ENCODE measurements at places on chromosomes 2 and 18.
A peak's percentile ranks its signal among the peaks of the same experiment; 100 is the strongest.

- no peak for DNase-seq
These were observed 195.4 kb downstream of the ZEB2 start for GRCh38 chr2:144324446-144325045.

GRCh38 chr2:68745006-68745405 lies 10.4 kb downstream of the ARHGAP25 start:
- DNase-seq = peak; percentile 55

- DNase-seq = no peak
These were observed 29.5 kb upstream of the NFU1 start for GRCh38 chr2:69466728-69467127.

- no peak for DNase-seq
These were observed 313.2 kb downstream of the RND3 start for GRCh38 chr2:150174056-150174805.

GRCh38 chr2:213213186-213213585 lies 61.8 kb upstream of the IKZF2 start:
- no peak for DNase-seq

DNA sequence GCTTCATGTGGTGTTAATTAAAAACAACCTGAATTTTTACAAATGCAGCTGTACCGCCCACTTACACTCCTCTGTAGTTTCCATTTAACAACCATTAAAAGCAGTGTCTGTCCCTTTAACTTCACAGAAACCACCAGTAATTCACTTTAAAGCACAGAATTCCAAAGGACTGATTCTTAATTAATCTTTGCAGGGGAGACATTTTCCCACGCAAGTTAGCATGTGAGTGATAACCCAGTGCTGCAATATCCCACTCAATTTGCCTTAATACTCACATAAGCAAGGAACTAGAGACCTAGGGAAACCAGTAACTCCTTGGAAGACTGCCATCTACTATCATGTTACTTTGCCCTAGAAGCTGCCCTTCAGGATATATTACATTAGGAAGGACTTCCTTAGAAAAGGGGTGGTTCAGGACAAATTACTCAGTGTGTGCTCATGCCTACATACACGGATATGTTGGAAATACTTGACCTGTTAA lies 102.3 kb downstream of the OSR1 start:
- no peak for DNase-seq

- DNase-seq = no peak
These were observed 1387.6 kb upstream of the ACVR2A start for GRCh38 chr2:146457221-146457620.

DNA sequence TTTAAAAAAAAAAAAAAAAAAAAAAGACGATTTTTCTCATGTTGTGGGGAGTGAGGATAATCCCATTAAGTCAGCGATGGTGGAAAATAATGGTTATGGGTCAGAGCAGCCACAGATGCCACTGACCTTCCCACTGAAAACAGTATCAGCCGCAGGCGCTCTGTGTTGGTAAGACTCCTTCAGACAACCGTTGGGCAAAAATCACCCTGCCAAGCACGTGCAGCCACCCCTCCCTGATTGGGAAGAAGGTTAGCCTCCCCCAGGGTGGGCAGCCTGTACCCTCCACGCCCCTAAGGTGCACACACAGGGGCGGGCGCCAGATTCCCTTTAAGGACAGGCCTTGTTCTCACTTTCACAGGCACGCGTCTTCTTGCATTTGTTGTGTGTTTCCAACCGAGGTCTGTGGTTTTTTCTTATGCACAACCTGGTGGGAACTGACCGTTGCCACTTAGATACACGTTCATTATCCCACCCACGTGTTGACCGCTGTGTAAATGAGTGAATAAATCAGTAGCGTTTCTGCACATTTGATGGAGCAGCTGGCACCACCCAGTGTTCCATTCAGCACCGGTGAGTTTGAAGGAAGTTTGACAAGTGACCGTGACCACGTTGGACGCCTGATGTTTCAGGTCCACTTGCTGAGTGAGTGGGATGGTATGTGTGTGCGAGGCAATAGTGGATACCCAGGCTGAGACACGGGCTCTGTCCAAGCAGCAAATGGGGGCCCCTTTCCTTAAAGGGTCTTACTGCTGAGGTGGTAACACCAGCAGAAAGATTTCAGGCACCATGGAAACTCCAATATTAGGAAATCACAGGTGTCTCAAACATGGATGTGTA lies 197.8 kb downstream of the GBX2 start:
- DNase-seq = no peak

DNA sequence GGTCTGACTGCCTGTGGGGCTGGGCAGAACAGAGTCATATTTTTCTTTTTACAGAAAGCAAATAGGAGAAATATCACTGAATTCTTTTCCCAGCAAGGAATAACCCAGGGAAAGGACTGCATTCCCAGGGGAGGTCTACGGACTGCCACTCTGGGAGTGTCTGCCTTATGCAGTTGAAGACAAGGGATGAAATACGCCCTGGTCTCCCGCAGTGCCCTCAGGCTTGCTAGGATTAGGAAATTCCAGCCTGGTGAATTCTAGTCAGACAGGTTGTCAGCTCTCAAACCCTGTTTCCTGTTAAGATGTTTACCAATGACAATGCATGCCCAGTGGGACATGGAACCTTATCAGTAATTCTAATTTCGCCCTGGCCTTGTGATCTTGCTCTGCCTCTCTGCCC lies 30.3 kb upstream of the PDK1 start:
- DNase-seq = no peak

DNA sequence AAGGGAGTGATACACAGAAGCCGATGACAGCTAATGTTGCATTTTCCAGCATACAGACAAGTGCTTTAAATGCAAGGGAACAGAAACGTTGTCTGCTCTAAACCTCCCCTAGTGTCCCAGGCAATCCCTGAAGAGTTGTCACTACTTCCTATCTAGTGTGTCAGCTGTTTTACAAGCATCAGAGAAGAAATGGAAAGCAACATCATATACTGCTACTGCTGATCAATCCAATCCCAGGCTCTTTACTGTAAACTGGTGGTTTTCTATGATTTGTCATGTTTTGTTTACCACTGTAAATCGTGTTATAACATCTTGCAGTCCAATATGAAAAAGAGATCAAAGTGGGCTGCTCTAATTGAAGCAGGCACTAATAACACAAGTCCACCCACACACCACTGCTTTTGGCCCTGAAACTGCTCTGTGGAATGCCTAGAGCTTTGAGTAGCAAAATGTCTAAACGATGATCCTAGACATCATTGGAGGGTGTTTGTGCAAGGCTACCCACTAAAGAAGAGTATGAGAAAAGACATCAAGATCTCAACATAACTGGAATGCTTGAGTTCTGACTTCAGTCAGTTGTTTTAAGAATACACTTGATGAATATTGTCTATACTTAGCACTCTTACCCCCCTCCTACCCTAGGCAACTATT lies 18.1 kb upstream of the ROCK1 start:
- DNase-seq = no peak

DNA sequence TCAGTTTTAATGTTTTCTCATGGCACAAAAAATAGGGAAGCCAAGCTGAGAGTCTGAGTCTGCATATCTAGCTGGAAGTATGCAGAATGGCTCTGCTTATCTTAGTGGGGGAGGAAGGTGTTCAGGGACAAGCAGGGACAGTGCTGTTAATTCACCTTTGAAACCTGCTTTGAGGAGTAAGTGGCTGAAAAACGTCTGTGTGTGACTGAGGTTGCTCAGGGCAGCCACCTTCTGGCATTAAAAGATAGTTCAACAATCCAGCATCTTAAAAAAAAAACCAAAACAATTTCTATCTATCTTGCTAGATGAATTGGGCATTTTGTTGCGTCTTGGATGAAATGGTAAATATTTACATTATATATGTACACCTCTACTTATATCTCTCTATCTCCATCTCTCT lies 2.0 kb upstream of the TRPM8 start:
- no peak for DNase-seq

DNA sequence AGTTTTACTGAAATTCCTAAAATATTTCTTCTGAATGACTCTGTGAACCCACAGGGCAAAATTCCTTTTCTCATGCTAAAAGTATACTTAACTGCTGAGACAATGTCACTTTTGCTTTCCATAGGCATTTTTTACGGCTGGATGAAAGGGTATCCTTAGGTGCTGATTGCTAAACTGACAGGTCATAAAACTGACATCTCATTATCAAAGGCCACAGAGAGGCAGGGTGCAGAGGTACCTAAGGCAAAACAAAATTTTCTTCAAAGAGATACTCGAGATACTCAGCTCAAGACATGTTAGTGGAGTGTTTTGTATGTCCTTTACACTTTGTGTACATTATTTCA lies 62.0 kb upstream of the WDR75 start:
- DNase-seq = no peak

DNA sequence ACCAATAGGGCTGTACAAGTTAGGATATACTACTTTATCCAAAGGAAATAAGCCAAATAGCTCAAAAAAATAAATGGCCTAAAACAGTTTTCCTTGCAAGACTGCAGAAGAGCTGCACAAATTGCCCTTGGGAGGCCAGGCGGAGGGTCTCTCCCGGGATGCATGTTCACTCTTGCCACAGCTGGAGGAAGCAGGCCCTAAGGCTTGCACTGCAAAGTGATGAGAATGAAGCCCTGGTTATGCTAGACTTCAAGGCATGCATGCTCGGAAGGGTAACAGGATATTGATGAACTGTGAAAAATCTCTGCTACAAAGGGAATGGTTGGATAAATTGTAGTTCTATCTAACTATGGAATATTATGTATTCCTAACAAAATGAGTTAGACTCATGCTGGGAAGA lies 27.5 kb upstream of the LDLRAD4 start:
- DNase-seq = no peak

DNA sequence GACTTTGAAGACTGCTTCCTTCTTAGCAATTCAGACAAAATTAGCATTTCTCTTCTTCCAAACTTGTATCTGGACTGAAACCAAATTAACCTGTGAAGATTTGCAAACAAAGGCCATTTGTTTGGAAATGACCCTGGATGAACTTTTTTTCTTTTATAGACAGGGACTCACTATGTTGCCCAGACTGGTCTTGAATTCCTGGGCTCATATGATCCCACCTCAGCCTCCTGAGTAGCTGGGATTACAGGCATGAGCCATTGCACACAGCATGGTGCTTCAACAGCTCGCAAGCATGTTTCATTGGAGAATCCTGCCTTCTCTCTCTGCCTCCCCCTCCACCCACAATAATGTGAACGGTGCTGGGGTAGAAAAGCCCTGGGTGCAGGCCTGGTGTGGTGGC lies 170.2 kb downstream of the ARL4C start:
- DNase-seq = no peak

DNA sequence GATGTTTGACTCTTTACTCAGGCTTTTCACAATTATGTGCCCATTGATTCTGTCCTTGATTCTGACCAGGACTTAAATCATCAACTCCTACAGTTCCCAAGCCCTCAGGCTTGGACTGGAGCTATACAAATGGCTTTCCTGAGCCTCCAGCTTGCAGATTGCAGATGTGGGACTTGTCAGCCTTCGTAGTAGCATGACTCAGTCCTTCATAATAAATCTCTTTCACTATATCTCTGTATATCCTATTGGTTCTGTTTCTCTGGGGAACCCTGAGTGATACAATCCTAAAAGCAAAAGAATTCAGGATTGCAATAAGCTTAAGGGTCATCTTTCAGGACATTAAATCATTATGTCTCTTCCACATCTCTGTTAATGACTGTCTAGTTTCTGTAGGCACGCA lies 356.6 kb downstream of the RIT2 start:
- DNase-seq = no peak

- no peak for DNase-seq
These were observed 137.3 kb downstream of the RNF152 start for GRCh38 chr18:61755555-61755954.

DNA sequence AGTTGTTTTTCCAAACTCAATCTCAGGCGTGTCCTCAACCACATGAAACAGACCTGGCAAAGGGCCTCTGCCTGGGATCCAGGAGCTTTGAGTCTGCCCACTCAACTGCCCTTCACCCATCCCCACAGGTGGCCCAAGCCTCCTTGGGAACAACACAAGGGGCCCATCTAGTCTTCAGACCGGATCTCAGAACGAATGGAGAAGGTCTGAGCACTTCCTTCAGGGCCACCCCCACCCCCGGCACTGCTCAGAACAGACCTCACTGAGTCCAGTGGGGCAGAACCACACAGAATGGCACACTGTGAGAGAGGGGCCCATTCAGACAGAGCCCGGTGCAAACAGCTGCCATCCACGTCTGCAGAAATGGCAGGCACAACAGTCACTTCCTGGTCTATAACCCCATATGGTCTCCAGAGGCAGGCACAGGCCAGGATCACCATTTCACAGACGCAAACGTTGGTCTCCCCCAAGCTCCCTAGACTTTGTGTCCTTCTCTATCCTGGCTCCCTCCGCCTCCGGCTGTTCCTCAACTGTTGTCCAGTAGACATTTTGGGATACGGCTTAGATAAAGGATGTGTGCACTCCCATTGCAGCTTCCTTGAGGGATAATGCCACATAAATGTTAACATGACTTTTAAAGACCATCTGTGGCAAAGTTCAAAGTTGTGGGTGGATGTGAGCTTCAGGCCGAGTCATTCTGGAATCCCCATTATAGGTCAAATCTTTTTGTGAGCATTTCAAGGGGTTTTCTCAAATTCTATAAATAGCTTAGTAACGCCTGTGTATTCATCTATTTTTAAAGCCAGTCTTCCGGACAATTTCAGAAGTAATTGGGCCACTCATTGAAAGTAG lies 149.7 kb downstream of the SMAD7 start:
- DNase-seq = peak; percentile 20

GRCh38 chr18:5064841-5065370 lies 132.2 kb downstream of the AKAIN1 start:
- no peak for DNase-seq

- DNase-seq = no peak
These were observed 23.4 kb downstream of the CHCHD5 start for GRCh38 chr2:112607680-112608438.

GRCh38 chr2:113054066-113054465 lies 1.4 kb upstream of the IL36B start:
- DNase-seq = no peak

GRCh38 chr2:86453836-86454235 lies 12.7 kb downstream of the KDM3A start:
- DNase-seq = no peak

DNA sequence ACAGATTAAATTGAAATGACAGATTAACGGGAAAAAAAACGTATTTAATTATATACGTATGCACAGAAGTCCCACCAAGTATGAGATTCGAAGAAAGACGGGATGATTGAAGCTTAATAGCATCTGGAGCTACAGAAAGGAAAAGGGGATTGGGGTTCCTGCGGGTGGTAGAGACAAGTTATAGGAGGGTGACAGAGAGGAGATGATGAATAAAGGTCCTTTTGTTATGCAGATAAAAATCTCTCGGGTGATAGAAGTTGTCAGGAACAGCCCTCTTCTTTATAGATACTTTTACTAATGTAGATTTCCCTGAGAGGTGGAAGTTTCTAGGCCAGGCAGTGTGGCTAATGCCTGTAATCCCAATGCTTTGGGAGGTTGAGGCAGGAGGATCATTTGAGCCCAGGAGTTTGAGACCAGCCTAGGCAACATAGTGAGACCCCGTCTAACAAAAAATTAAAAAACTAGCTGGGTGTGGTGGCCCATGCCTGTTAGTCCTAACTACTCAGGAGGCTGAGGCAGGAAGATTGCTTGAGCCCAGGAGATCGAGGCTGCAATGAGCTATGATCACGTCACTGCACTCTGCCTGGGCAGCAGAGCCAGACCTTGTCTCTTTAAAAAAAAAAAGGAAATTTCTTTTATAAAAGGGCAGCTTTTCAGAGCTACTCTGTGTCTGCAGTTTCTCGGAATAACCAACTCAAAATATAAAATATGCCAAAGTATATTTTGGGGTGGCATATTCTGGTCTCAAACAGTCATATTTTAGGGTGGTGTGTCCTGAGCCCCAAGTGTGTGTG lies 113.0 kb downstream of the STPG4 start:
- no peak for DNase-seq

GRCh38 chr2:196511258-196512168 lies 128.0 kb upstream of the CCDC150 start:
- no peak for DNase-seq

Data from stimulated activated CD4-positive, alpha-beta T cell treated with anti-CD3 and anti-CD28 coated beads, Interleukin-2, amount 100 ng/mL, for 24 hours (primary cell).